ENCODE measurements at places on chromosomes 16 and 17.

DNA sequence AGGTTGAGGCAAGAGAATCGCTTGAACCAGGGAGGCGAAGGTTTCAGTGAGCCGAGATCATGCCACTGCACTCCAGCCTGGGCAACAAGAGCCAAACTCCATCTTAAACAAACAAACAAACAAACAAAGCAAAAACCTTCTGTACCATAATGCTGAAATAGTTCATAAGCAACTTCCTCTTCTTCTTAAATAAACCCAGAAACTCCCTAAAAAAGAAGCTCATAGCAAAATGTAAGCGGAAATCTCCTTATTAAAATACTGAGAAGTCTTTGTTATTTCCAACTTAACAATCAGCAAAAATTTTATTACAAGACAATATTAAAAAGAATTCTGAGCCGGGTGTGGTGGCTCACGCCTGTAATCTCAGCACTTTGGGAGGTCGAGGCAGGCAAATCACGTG, 82.8 kb downstream of the FBXL20 start:
- DNase-seq: no peak

DNA sequence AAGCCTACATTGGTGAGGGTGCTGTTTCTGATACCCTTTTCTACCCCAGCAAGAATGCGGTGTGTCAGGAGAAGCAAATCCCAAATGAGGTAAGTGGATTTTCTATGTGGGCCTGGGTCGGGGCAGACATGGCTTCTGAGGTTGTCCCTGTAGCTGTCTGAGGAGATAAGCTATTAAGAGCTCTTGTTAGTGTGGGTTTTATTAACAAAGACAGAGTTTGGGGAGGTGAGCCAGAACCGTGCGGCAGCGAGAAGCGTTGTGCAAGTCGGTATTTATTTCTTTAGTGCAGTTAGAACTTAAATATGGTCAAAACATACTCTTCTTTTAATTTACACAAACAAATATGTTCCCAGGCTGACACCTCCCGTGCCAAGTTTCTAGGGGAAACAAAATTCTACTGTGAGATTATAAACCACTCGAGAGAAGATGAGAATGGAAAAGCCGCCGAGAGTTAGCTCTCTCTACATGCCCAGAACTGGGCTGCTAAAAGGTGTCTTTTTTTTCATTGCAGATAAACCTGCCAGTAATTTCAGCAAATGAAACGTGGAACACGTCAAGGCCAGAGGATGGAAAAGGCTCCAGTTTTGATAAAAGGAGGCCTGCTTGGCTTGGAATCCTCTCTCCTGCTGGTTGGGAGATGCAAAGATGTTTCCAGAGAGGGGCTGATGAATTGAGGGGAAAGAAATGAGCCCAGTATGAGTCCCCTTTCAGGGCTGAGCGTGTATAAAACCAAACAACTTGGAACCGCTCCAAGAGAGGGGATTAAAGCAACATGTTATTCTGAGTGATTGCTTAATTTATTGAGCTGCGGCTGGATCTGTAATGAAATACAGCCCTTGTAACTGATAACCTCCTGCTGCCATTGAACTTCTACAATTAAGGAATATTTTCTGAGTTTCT, 254.6 kb downstream of the MRTFB start:
- peak; percentile 90 for DNase-seq

GRCh38 chr17:31321966-31322365, 544 bp upstream of the EVI2A start:
- no peak for DNase-seq

- DNase-seq: peak; percentile 33
Measured at GRCh38 chr17:42676424-42677011, at the start of gene PLEKHH3. TSS of gene PLEKHH3 (minus strand) at chr17:42676994. CDS start at chr17:42676563, 431 bp downstream.

- peak; percentile 89 for DNase-seq
Measured at GRCh38 chr17:45906237-45906636, 11.9 kb downstream of the MAPT start.

DNA sequence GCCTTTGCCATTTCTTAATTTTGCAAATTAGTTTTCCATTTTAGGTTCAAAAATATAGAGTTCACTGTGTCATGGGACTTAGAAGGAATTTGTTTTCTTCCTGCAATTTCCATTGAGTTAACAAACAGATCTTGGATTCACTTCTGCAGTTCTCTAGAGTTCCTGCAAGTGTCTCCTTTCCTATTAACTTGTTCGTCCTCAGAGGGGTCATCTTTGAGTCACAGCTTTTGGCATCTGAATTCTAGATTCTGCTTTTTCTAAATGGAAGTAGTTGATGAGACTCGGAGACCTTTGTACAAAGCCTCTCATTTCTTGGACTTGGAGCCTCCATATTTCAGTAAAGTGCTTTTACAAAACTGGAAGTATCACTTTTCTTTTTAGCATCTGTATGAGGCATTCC, 323.3 kb downstream of the BCAS3 start:
- no peak for DNase-seq

DNA sequence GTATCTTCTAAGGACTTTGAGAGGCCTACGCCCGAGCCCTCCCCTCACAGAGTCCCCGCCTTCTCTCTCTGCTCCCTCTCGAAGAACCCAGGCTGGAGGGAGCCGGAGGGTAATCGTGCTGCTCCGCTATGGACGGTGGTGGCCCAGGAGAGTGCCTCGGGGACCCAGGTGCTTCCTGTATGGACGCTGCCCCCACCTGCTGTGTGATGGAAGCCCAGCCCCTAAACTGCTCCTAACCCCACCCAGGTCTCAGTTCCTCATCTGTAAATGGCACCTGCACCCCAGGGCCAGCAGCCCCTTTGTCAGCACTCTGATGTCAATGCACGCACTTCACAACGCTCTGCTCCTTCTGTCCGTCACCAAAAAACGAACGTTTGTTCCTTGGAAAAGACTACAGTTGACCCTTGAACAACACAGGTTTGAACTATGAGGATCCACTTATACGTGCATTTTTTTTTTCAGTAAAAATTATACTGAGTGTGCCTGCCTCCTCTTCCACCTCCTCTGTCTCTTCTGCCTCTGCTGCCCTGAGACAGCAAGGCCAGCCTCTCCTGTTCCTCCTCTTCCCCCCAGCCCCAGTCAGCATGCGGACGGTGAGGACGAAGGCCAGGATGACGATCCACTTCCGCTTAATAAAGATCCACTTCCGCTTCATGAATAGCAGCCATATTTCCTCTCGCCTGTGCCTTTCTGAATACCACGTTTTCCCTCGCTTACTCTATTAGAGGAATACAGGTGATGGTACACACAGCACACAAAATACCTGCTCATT, 118.3 kb downstream of the BANP start:
- no peak for DNase-seq

DNA sequence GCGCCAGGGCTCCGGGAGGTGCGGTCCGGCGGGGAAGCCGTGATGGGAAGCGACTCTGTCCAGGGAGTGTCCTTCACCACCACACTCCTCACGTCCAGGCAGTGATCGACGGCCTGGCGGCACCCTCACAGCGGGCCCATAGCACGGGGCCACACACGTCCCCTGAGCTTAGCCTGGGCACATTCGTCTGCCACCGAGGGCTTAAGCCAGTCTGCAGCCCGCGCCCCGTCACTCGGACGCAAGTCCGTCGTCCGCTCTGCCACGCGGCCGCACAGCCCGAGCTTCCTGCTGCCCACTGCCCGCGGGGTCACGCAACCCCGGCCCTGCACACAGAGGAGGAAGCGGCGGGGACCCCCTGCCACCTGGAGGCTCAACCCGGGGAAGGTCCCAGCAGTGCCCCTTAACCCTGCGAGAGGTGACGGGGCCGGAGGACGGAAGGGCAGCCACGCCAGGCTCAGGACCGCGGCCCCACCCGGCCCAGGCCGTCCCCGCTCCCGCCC, 3.0 kb upstream of the TBX2 start:
- DNase-seq: no peak

GRCh38 chr16:7722761-7723160, 390.1 kb downstream of the RBFOX1 start:
- DNase-seq: no peak

DNA sequence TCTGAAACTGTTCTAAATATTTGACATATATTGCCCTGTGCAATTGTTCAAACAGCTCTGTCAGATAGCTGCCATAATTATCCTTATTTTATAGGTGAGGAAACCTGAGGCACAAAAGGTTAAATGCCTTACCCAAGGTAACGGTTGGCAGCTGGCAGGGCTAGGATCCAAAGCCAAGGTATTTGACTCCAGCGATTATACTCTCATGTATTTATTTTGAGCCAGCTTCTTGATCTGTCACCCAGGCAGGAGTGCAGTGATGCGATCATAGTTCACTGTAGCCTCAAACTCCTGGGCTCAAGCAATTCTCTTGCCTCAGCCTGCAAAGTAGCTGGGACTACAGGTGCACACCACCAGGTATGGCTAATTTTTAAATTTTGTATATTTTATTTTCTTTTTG, 7.2 kb downstream of the ENO3 start:
- peak; percentile 28 for DNase-seq

DNA sequence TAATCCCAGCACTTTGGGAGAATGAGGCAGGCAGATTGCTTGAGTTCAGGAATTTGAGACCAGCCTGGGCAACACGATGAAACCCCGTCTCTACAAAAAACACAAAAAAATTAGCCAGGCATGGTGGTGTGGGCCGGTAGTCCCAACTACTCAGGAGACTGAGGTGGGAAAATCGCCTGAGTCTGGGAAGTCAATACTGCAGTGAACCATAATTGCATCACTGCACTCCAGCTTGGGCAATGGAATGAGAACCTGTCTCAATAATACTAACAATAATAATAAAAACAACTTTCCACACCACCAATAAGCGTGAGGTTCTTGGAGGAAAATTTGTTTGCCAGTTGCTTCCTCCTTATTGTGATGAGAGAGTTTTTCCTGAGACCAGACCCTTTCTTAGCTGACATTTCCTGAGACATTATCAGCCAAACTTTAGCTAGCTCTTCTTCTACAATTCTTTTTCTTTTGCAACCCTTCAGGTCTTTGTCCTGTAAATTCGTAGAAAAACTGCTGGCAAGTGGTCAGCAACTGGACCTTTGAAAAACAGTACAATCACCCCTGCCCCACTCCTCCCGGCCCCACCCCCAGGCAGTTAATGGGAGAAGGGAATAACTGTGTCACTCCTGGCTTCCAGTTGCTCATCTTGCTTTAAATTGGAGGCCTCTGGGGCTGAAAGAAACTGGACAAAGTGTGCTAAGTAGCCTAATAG, 3.5 kb upstream of the EZH1 start:
- DNase-seq: no peak

GRCh38 chr16:6698548-6698947, 634.1 kb upstream of the RBFOX1 start:
- no peak for DNase-seq

DNA sequence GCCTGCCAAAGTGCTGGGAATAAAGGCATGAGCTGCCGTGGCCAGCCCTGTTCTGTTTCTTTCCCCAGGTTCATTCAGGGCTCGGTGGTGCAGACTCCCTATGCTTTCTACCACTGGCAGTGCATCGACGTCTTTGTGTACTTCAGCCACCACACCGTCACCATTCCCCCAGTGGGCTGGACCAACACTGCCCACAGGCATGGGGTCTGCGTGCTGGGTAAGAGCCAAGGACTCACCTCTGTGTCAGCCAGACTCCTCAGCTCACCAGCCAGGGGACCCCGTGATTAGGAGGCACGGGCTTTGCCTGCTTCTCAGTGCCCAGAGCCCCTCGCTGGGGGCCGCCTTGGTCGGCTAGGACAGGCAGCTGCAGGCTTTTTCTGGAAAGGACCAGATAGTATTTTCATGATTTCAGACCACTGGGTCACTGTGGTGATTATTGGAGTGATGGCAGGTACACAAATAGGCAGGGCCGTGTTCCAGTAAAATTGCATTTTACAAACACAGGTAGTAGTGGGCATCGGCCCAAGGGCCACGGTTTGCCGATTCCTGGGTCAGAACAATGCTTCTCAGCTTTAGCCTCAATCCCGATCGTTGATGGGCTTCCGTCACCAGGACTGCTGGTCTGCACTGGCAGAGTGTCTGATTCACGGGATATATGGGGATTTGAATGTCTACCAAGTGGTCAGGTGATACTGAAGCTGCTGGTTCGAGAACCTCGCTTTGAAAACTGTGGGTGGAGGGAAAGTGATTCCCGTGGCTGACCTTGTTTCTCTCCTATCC, 5.0 kb downstream of the ENGASE start:
- DNase-seq: no peak

GRCh38 chr17:14427900-14428647, 127.2 kb downstream of the HS3ST3B1 start:
- DNase-seq: no peak

DNA sequence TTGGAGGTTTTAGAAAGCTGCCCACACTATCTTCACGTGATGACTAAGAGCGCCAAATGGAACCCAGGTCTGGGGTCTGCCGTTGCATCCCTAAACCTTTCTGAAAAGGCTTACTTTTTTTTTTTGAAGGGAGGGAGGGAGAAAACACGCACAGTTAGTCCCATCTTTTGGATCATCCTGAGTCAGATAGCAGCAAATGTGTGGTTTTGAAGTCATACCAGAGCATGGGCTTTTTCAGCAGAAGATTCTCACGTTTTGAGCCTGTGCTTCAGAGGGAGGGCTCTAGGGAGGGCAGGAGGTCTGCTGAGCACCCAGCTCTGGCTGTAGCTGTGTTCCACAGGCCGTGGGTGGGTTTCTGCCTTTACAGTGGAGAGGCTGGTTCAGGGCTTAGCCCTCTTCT, 194.7 kb downstream of the SNX29 start:
- DNase-seq: no peak

- DNase-seq: no peak
Measured at GRCh38 chr17:59427996-59428395, 96.5 kb downstream of the YPEL2 start.

- DNase-seq: peak; percentile 91
Measured at GRCh38 chr17:8057691-8058114, 18.8 kb downstream of the ALOX15B start.

DNA sequence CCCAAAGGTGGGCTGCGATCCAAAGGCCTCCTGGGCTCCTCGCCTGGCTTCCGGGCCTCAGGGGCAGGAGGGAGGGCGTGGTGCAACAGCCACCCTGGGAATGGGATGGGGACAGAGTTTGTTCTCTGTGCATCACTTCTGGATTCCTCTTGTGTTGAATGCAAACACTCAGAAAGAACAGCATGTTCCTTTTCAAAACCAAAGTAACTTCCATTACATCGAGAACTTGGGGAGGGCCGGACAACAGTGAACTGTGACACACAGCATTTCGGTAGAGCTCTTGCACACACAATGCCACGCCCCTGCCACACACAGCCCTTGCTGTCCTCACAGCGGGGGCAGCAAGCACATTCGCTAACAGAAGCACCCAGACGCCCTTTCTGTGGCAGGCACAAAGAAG, 36.1 kb upstream of the FASN start:
- no peak for DNase-seq

DNA sequence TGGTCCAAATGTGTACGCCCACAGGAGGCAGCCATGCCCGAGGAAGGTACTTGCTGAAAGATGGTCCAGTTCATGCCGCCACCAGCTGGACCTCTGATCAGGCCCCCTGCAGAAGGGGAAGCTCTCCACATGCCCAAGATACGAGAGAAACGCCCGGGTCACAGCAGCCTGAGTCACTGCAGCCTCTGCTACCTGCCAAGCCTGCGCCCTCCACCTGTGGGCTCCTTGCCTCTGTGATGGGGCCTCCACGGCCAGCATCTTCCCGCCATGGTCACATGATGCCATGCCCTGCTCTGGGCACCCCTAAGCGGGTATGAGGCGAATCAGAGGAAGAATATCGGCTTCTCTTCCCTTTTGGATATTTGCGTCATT, 13.7 kb upstream of the KREMEN2 start:
- DNase-seq: no peak

GRCh38 chr17:32276171-32276601, 10.6 kb downstream of the RHBDL3 start:
- DNase-seq: no peak

- DNase-seq: no peak
Measured at GRCh38 chr16:57256601-57257395, 11.7 kb downstream of the ARL2BP start.
